ENCODE measurements at places on chromosomes 6 and 20.
A peak's percentile ranks its signal among the peaks of the same experiment; 100 is the strongest.

GRCh38 chr6:43454696-43455530 is 435 bp downstream of the DLK2 start:
- peak; percentile 75 for DNase-seq

DNA sequence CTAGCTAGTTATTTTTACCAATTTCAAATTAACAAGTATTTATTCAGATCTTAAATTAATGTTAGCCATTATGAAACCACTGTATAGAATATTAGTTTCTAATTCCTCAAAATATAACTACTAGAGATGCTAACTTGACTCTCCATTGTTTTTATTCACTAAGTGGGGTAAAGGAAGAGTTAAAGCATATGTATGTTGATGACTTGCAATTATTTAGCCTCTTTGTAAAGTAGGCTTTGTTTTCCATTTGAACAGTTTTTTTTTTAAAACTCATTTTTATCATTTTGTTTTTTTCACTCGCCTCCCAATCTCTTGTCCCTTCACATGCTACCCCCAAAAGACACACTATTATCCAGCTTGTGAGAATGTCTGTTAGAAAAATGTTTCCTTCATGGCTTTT is 3.3 kb downstream of the FAM162B start:
- DNase-seq = no peak

- DNase-seq = no peak
Measured at GRCh38 chr6:92777146-92777740, 642.1 kb downstream of the EPHA7 start.

- no peak for DNase-seq
Measured at GRCh38 chr20:2455771-2456497, 14.7 kb downstream of the SNRPB start.

- peak; percentile 4 for DNase-seq
Measured at GRCh38 chr20:36808317-36809257, 35.0 kb upstream of the DSN1 start.

- no peak for DNase-seq
Measured at GRCh38 chr6:169252505-169253189, 999 bp downstream of the THBS2 start.

- DNase-seq = no peak
Measured at GRCh38 chr20:8271727-8272126, 139.7 kb downstream of the PLCB1 start.

DNA sequence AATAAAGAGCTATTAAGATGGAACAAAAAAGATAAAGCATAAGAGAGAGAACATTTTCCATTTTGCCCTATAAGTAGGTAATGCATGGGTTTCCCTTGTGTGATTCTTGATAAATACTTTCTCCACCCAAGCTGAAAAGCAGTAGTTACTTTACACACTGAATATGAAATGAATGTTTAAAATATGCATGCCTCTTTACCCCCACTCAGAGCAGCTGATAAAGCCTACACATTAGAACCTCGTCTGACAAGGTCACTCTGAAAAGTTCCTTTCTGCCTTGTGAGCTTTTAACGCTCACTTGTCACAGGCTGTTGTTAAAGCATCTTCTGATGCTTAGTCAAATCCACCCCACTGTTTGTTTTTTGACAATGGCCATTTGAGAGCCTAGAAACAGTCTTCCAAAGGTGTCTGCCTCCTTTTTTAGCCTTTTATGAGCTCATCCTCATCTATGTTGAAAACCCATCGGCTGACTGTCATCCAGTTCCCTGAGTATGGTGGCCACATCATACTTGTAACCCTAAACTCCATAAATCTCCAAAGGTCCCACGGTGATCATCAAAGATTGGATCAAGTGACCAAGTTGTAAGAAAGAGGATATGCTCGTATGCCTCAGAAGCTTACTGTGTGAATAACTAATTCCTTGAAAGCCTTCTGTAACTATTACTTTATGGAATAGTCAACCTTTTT is 102.8 kb downstream of the ATXN1 start:
- no peak for DNase-seq

DNA sequence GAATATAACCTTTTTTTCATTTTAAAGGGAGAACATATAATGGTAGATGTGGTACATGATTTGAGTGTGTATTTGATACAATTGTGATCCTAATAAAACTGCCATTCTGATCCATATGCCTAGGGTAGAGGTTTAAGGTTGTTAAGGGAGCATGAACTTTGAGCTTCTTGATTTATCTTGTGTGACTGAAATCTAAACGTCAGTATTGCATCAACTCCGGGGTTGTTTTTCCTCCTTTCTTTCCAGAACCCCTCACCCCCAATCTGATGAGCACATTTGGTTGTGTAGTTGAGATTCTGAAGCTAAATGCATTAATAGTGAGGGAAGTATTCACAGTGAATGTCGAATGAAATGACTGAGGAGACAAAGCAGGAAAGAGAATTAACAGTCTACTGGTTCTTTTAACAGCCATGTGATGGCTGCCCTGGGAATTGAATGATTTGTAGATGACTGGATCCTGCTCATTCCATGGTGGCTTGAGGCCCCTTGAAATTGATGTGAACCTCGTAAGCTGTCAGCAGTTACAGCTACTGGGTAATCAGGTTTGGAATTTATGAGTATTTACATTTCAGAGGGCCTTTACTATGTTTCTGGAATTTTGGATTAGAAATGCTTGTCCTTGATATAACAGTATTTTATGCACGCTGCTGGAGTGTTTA is 44.8 kb downstream of the FARS2 start:
- no peak for DNase-seq

DNA sequence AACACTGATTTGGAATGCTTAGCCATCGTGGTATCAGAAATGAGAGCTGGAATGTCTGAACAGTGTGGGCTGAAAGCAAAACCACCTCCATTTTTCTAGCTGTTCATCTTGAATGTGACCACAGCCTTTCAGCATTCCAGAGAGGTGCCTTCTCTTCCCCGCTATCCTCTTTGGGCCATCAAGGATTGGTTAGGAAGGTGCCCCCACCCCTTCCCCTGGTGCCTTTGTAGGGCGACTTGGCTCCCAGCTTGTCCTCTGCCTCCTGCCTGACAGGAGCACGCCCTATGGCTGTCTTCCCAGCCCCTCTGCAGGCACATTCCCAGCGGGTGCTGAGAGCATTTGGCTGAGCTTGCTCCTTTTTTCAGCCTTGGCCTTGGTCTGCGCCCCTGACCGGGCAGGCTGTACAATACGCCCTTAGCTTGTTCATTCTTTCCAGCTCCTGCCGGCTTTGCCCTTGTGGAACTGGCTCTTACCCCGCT is 97.5 kb downstream of the ARMC2 start:
- DNase-seq = no peak

- DNase-seq = no peak
Measured at GRCh38 chr6:70863343-70863742, 93.5 kb downstream of the B3GAT2 start.

DNA sequence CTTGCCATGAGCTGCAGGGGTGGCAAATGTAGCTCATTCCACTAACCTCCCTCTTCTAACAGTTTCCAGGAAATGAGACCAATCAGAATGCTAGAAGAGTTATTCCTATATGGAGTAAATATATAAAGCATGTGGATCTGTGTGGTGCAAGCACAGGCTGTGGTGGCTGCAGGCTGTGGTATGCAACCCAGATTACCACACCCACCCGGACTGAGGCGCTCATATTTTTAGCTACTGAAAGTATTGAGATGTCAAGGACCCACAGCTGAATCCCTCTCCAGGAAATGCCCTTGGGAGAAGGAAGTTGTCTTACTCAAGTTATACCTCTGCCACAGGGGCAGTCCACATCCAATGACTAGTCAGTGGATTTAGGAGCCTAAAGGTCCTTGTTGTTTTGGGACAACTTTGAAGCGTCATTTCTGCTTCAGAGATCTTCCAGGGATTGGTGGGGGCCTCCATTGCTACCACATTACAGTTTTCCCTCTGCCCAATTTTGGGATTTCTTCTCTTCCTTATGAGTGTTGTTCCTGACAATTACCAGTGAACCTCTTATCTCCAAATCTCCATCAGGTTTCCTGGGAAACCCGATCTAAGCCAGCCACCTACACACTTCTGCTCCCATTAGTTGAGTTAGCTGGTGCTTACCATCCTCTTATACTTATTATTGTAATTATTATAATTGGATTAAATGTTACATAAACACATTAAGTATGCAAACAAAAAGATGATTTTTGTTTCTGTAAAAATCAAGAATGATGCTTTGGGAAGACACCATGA is 12.1 kb upstream of the REPS1 start:
- no peak for DNase-seq

GRCh38 chr6:35544769-35545361 is 32.2 kb upstream of the TULP1 start:
- DNase-seq = no peak

- DNase-seq = peak; percentile 58
Measured at GRCh38 chr20:3818155-3819151, 1.9 kb upstream of the AP5S1 start.

DNA sequence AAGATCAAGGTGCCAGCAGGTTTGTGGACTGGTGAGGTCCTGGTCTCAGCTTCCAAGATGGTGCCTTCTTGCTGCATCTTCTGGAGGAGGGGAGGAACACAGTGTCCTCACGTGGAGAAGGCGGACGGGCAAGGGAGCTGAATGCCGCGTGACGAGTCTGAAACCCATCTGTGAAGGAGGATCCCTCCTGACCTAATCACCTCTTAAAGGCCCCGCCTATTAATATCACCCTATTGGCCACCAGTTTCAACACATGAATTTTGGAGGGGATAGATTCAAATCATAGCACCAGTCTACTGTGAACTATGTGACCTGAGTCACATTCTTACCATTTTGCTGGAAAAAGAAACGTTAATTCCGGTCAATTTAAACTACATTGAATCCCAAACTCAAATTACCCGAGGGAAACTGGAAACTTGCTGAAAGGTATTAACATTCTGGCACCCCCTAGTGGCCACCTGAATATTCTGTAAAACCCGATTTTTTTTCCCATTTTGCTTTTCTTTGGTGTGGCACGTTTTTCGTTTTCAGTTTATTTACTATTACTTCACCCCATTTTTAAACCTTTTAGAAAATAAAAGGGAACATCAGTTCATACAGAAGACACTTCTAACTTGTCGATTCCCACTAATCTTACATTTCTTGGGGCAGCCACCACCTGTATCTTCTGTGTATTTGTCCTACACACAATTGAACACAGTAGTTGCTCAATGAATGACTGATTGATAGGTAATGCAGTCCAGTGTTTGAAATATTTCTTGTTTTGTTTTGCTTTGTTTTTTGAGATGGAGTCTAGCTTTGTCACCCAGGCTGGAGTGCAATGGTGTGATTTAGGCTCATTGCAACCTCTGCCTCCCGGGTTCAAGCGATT is 17.9 kb upstream of the CCDC170 start:
- peak; percentile 0 for DNase-seq

DNA sequence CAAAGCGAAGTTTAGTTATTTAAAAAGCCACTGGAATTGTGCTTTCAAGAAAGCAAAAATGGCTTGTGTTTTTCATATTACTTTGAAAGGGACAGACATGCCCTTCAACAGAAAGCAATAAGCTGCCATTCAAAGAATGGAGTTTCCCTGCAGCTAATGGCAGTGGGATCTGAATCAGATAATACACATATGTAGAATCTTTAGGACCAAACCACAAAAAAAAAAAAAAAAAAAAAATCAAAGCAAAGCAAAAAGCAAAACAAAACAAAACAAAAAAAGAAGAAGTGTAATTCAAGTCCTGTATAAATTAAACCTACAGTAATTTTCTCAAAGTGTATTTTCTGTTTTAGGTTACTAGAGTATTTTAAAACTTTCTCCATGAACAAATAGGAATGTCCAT is 63.6 kb upstream of the ZNF217 start:
- no peak for DNase-seq

DNA sequence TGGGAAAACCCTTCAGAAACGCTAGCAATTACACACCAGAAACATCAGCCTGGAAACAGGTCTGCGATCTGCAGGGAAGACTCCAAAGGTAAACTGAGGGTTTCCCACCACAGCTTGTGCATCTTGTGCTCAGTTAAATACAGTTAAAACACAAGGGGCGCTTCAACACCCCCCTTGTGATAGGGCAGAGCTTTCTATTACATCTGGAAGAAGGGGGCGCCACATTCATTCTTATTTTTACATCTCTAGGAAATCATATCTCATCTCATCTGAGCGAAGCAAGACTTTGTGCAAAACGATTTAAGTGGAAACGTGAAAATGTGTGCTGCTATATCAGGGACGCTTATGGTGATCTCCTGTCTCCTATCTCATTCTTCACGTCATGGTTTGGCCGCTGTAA is 58.5 kb downstream of the PRND start:
- no peak for DNase-seq

- no peak for DNase-seq
Measured at GRCh38 chr6:47130086-47130485, 88.0 kb upstream of the ADGRF1 start.

DNA sequence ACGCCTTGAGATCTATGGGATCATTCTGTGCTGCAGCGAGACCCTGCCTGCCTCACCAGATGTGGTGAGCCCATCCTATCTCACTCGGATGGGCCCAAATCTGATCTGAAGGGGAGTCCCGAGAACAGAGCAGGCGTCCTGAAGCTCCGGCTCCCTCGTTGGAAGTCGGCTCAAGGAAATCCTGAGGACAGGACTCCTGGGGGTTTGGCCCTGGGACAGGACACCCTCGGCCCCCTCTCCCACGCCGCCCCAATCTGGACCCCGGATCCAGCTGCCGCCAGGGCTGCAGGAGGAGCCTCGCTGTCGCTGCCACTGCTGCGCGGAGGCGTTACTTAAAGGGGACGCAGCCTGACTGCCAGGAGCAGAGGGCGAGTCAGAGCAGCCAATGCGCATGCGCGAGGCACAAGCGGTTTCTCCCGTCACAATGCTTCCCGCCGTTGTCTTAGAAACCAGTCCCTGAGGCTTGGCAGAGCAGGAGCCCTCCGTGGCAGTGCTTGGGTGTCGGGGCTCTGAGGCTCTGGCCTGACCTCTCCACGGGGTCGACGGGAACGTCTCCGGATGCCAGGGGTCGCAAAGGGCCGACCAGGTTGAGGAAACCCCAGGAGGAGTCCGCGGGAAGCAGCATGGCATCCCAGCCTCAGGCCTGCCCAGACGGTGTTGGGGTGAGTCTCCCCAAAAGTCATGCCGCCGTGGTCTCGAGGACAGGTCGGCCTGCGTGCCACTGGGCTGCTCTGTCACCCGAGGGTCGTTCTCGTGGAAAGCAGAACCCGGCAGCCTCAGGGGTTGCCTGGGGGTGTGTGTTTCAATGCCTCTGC is 1567.8 kb upstream of the DEFB115 start:
- DNase-seq = peak; percentile 68

DNA sequence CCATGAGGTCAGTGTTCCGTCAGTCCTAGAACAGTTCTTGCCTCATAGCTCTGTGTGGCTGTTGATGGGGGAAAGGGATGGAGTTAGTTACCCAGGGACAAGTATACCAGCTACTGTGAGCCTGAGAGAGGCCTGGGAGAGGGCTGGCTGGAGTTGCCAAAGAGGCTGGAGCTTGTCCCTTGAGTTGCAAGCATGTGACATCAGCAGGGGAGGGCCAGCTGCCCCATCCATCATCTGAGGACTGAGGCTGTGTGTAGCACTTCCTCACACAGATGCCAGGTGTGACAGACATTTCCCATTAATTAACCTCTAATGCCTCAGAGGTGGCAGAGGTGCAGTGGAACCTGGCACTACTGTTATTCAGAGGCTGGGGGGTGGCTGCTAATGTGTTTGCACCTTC is 131.6 kb downstream of the PHACTR3 start:
- no peak for DNase-seq

GRCh38 chr6:12969966-12970365 is 253.4 kb downstream of the PHACTR1 start:
- no peak for DNase-seq

Measured in NCI-H1930 (cell line).